GM23338 (cell line): ENCODE measurements at places on chromosomes 6 and 20. TPM values are rescaled to one million over a fixed set of nuclear protein-coding genes. Genes with fewer than 3 reads are reported as not detected.

TNFRSF6B gene
- 0.28 and 3.8 TPM in 2 replicates for total RNA-seq

KCNK16 gene
- total RNA-seq, result not detected in 2 replicates

SYNDIG1 gene
- total RNA-seq, result 4.8 and 7.4 TPM in 2 replicates

MEI4 gene
- 0.16 and 0.63 TPM in 2 replicates for total RNA-seq

TPX2 gene
- total RNA-seq, result 148 and 159 TPM in 2 replicates

VSTM2L gene
- 0.43 and 1.9 TPM in 2 replicates for total RNA-seq

PREX1 gene
- 7.8 and 10.3 TPM in 2 replicates for total RNA-seq

DNA sequence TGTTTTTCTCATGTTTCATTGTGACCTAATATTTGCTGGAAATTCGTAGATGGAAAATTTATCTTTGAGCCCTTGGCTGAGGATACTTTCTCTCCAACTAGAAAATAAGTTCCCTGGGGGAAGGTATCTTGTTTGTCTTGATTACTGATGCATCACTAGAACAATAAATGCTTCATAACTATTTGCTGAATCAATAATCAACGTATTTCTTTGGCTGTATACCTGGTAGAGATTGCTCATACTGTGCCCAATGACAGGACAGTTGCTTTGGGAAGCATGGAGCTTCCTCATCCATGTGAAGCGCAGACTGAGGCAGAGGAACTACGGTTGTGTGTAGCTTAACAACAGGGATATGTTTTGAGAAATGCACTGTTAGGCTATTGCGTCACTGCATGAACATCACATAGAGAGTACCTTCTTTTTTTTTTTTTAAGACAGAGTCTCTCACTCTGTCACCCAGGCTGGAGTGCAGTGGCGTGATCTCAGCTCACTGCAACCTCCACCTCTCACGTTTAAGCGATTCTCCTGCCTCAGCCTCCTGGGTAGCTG lies 34.2 kb upstream of the RPN2 start:
- DNase-seq, result no peak
- H3K36me3 ChIP-seq, result no peaks in the 10 kb centered on the region
- H3K4me1 ChIP-seq, result no peaks in the 10 kb centered on the region
- H3K27ac ChIP-seq, result no peak overlapping the region
- no peak overlapping the region for H3K4me3 ChIP-seq

GRCh38 chr6:158266131-158266530 lies 46.1 kb upstream of the TULP4 start:
- no peaks in the 10 kb centered on the region for H3K36me3 ChIP-seq

DNA sequence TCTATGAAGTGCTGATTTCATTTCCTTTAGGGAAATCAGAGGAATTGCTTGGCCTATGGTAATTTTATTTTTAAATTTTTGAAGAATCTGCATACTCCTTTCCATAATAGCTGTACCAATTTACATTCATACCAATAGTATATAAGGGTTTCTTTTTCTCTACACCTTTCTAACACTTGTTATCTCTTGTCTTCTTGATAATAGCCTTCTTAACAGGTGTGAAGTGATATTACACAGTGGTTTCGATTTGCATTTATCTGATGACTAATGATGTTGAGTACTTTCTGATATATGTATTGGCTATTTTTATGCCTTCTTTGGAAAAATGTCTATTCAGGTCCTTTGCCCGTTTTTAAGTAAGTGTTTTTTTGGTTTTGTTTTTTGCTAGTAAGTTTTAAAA lies 40.8 kb downstream of the SMAP1 start:
- no peaks in the 10 kb centered on the region for H3K36me3 ChIP-seq
- H3K4me3 ChIP-seq, result no peak overlapping the region
- no peak overlapping the region for H3K27ac ChIP-seq
- H3K27me3 ChIP-seq, result no peaks in the 10 kb centered on the region
- peaks cover 6% of the 10 kb centered on the region for H3K4me1 ChIP-seq

GRCh38 chr6:69202768-69203167 lies 567.7 kb downstream of the ADGRB3 start:
- no peaks in the 10 kb centered on the region for H3K36me3 ChIP-seq
- no peak for DNase-seq
- H3K27me3 ChIP-seq, result no peaks in the 10 kb centered on the region
- H3K27ac ChIP-seq, result no peak overlapping the region
- H3K4me1 ChIP-seq, result no peaks in the 10 kb centered on the region

DNA sequence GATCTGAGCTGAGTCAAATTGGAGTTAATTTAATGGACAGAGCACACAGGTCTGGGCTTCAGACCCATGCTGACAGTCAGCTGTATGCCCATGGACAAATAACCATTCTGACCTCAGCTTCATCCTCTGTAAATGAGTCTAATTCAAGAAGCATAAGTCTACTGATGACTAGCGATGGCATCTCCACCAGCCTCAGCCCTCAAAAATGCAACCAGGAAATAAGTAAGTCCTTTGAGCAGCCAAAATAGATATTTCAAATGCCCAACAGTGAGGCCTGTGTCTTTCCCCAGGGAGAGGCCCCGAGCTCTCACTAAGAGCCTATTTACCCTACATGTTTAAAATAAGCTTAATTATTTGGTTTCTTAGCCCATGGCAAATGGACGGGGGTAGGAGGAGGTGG lies 114.2 kb upstream of the MTHFD1L start:
- H3K27me3 ChIP-seq, result 0 out of 2 replicates have a peak, but pooled peaks cover 6% of the 10 kb centered on the region
- no peak for DNase-seq
- peaks cover 13% of the 10 kb centered on the region for H3K4me1 ChIP-seq
- no peak overlapping the region for H3K27ac ChIP-seq

DNA sequence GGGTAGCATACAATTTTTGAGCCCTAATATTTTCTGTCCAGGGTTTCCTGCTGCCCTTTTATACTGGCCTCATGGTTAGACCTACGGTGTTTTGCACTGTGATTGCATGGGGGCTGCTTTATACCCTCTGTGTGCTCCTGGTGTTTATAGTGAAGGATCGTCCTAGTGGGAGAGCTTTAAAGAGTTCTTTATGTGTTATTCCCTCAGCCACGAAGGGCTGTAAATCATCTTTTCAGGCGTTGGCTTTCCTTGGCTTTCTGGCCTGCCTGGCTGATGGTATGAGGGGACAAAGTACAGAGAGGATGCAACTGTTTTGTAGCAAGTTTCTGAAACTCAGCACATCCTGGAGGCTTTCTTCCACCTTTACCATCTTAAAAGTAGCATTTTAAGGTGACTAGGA lies 464.3 kb downstream of the EPM2A start:
- no peak for DNase-seq
- H3K4me1 ChIP-seq, result no peaks in the 10 kb centered on the region; the same call in 1 of the 2 replicates
- H3K4me3 ChIP-seq, result no peak overlapping the region
- H3K27ac ChIP-seq, result no peak overlapping the region

GRCh38 chr6:150712505-150713252 lies 113.0 kb downstream of the PLEKHG1 start:
- no peak for DNase-seq
- no peak overlapping the region for H3K27ac ChIP-seq
- no peaks in the 10 kb centered on the region for H3K27me3 ChIP-seq
- H3K36me3 ChIP-seq, result no peaks in the 10 kb centered on the region
- H3K4me1 ChIP-seq, result no peaks in the 10 kb centered on the region
- no peak overlapping the region for H3K4me3 ChIP-seq

GRCh38 chr20:728256-728944 lies 39.9 kb downstream of the SLC52A3 start:
- peak overlapping the region; percentile 69 for H3K4me3 ChIP-seq
- no peak overlapping the region for H3K27ac ChIP-seq
- H3K36me3 ChIP-seq, result no peaks in the 10 kb centered on the region
- DNase-seq, result peak; percentile 92
- peaks cover 7% of the 10 kb centered on the region; the same call in 1 of the 2 replicates for H3K4me1 ChIP-seq

GRCh38 chr6:35166520-35166919 lies 25.4 kb upstream of the TCP11 start:
- H3K36me3 ChIP-seq, result no peaks in the 10 kb centered on the region
- H3K27me3 ChIP-seq, result no peaks in the 10 kb centered on the region
- no peak overlapping the region for H3K4me3 ChIP-seq
- no peak for DNase-seq
- no peak overlapping the region for H3K27ac ChIP-seq
- H3K4me1 ChIP-seq, result no peaks in the 10 kb centered on the region

DNA sequence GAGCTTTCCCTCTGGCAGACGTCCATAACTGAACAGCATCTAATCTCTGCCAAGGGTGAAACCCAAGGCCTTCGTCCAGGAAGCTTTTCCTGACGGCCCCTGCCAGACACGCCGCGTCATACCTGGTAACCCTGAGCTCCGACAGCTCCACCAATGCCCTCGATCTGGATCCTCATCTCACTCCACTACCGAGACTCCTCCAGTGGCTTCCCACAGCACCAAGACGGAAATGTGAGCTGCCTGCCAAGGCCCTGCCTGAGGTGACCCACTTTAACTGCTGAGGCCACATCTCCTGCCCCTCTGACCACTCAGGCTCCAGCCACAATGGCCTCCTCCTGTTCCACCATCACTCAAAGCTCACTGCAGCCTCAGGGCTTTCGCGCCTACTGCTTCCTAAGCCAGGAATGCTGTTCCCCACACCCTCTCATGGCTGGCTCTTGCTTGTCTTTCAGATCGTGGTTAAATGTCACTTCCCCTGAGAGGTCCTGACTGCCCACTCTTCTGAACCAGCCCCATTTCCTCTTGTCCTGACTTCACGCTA lies 143.2 kb downstream of the PREX1 start:
- peaks cover 17% of the 10 kb centered on the region for H3K4me1 ChIP-seq
- H3K36me3 ChIP-seq, result no peaks in the 10 kb centered on the region
- no peak overlapping the region for H3K27ac ChIP-seq

GRCh38 chr6:170088582-170088955 lies 202.3 kb downstream of the DLL1 start:
- H3K4me3 ChIP-seq, result no peak overlapping the region
- DNase-seq, result no peak
- H3K4me1 ChIP-seq, result no peaks in the 10 kb centered on the region
- no peaks in the 10 kb centered on the region for H3K36me3 ChIP-seq

DNA sequence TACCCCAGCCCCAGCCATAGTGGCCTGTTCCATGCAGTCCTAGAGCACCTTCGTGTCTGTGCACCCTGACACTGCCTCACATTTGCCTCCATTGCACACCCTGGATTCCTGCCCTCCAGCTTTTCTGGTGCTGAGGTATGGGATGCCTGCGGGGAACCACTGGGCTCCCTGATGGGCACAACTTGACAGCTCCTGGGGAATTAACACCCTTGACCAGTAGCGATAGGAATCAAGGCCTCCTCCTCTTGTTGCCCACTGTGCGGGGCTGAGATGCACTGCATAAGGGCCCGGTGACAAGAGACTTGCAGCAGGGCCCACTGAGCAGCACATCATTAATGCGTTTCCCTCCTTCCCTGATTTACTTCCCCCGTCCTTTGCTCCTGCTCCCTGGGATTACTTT lies 235.6 kb upstream of the MOCS1 start:
- no peaks in the 10 kb centered on the region for H3K27me3 ChIP-seq
- H3K27ac ChIP-seq, result no peak overlapping the region
- H3K4me1 ChIP-seq, result no peaks in the 10 kb centered on the region
- H3K4me3 ChIP-seq, result no peak overlapping the region
- H3K36me3 ChIP-seq, result no peaks in the 10 kb centered on the region

DNA sequence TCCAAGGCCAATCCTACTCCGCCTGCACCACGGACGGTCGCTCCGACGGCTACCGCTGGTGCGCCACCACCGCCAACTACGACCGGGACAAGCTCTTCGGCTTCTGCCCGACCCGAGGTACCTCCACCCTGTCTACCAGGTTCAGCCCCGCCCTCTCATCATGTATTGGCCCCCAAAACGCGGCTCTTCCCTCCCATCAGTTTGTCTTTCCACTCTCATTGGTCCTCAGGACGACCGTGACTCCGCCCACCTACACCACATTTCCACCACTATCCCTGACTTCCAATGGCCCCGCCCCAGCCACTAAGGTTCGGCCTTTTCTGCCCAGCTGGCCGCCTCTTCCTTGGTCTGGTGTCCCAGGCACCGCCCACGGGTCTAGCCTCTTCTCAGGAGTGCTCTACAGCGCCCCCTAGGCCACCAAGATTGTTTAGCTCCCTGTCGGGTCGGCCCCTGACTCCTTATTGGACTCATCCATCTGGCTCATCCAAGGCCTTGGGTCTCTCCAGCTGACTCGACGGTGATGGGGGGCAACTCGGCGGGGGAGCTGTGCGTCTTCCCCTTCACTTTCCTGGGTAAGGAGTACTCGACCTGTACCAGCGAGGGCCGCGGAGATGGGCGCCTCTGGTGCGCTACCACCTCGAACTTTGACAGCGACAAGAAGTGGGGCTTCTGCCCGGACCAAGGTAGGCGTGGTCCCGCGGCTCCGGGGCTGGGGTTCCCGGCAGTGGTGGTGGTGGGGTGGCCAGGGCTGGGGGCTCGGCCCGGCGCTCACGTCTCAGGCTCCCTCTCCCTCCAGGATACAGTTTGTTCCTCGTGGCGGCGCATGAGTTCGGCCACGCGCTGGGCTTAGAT lies 3.1 kb downstream of the MMP9 start:
- no peak overlapping the region for H3K27ac ChIP-seq
- peaks cover 22% of the 10 kb centered on the region for H3K4me1 ChIP-seq
- peak; percentile 100 for DNase-seq
- H3K4me3 ChIP-seq, result peak overlapping the region; percentile 34; the same call in 1 of the 2 replicates
- peaks cover 16% of the 10 kb centered on the region for H3K27me3 ChIP-seq

DNA sequence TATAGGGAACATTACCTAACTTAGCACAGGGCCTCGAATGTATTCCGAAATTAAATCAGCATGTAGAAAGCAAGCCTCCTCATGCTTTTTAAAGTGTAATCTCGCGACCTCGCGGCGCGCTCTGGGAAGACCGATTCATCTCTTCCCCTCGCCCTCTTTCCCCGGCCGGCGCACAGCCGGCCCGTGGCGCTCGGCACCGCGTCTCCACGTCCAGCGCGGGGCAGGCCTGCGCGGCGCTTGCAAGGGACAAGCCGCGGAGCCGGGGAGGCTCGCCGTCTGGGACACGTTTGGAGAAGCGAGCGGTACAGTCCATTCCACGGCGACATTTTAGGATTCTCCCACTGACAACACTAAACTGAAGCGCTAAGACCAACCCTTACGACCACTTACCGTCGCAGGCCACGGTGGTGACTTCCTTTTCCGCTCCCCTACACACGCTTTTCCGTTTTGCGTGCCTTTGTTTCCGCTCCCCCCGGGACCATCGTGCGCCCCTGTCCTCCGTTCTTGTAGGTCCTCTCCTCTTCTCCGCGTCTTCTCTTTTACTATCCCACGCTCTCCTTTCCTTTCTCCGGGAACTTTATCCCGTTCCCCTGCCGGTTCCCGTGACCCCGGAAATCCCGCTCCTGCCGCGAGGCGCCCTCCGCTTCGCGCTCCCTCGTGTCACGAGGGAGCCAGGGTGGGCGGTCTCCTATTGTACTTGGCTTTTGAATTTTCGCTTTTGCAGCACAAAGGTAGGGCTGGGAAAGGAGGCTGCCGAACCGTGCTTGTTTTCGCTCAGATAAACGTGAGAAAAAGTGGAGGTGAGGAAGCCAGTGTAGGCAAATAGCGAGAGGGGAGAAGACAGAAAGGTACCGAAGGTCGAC lies at the start of gene ECHDC1:
ECHDC1 (minus strand) TSS at position 664 of the 863 bp plus-strand sequence. CDS start 12,581 bp downstream, outside the sequence.
- H3K27me3 ChIP-seq, result no peaks in the 10 kb centered on the region
- H3K4me1 ChIP-seq, result peaks cover 51% of the 10 kb centered on the region
- peak within 1 kb of the TSS; percentile 77 for H3K27ac ChIP-seq
- peak; percentile 79 for DNase-seq
- peak within 1 kb of the TSS; percentile 64 for H3K4me3 ChIP-seq

GRCh38 chr20:56417911-56418310 lies 5.9 kb downstream of the CASS4 start:
- H3K4me3 ChIP-seq, result no peak overlapping the region
- no peak overlapping the region for H3K27ac ChIP-seq
- H3K4me1 ChIP-seq, result no peaks in the 10 kb centered on the region
- no peaks in the 10 kb centered on the region for H3K36me3 ChIP-seq

- H3K27me3 ChIP-seq, result no peaks in the 10 kb centered on the region
- no peaks in the 10 kb centered on the region for H3K36me3 ChIP-seq
- H3K27ac ChIP-seq, result peak overlapping the region; percentile 83
- H3K4me3 ChIP-seq, result peak overlapping the region; percentile 98
Observed at GRCh38 chr20:33811776-33812151, 616 bp downstream of the CHMP4B start.
